Caudate nucleus (tissue), 63 donors: ENCODE measurements at places on chromosomes 5 and 9.

- no peak for DNase-seq
These were observed 465.3 kb upstream of the ARRDC3 start for GRCh38 chr5:91848453-91848852.

GRCh38 chr5:133404724-133405123, 207.6 kb downstream of the FSTL4 start:
- DNase-seq = no peak

GRCh38 chr9:129178568-129179382, 714 bp upstream of the IER5L start:
- DNase-seq = no peak

GRCh38 chr9:133054966-133055365, 6.8 kb upstream of the CEL start:
- no peak for DNase-seq

DNA sequence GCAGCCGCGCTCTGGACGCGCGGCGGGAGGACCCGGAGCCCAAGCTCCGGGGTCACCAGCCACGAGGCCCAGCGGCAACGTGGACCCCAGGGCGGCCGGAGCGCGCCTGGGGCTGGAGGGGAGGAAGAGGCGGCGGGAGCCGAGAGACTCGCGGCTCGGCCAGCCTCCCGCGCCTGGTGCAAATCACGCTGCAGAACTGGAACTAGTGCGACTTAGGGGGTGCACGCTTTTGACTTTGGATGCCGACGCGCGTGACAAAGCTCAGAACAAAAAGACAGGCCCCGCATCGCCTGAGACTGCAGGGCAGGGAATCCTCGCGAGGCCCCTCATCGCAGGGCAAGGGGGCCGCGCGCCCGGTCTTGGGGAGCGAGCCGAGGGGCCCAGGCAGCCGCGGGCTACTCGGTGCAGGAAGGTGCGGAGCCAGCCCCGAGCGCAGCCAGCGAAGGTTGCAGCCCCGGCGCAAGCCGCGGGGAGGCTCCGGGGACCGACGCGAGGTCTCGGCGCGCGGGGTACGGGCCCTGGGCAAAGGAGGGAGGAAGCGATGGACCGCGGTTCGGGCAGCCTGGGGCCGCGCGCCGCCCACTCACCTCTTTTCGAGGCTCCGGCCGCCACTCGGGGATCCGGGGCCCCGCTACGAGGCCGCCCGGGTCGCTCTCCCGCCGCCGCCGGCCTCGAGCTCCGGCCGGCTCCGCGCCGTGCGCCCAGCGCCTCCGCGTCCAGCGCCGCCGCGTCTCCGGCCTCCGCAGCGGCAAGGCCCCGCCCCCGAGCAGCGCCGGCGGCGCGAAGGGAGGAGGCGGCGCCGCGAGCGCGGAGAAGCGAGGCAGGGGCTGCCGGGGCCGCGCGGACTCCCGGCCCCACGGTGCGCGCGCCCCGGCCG, at the start of gene GOLM1:
GOLM1 (minus strand) TSS at position 735 of the 877 bp plus-strand sequence. CDS start 20,238 bp downstream, outside the sequence.
- peak; percentile 48 for DNase-seq

GRCh38 chr9:81108391-81108790, 581.0 kb downstream of the TLE1 start:
- no peak for DNase-seq

DNA sequence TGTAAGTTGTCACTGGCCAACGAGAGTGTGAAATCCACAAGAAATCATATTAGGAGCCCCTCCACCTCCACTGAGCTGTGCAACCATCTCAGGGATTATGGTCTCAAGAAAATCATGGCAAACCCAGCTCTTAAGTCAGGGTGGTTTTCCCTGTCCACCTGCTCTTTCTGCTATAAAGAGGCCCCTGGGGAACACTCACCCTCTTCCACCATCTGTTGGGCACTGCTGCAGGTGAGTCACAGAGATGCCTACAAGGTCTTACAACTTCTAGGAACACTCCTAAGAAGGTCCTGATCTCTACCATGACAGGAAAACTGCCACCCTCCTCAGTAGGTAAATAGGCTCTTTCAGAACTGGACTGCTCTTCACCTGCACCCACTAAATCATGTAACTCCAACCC, 61.8 kb downstream of the DRD1 start:
- no peak for DNase-seq

DNA sequence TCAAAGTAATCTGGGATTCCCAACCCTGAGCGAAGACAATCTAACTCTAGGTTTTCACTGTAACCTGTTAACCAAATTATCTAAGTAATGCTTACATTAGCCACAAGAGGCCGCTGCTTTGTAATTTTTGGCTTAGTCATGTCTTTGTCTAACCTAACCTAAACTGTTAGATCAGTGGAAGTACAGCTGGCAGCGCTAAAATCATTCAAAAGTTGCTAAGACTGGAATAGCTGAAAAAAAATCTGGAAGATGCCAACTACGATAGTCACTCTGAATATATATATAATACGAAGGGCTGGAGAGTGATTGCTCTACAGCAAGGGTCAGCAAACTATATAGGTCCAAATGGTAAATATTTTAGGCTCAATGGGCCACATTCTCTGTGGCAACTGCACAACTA, 60.2 kb downstream of the FBXO38 start:
- DNase-seq = no peak

DNA sequence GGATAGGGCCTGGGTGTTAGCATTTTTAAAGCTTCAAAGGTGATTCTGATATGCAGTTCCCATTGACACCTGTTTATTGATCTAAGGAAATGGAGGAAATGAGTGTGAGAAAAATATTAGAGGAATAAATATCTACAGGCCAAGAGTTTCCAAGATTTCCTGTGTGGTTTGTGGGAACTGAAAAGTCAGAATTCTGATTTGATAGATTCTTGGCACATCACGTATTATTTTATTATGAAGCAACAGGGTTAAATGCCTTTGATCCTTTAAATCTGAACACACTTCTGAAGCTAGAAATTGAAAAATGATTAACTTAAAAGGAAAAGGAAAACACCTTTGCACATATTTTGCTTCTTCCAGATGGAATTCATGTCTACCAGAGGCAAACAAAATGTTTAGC, 113.7 kb downstream of the CD180 start:
- DNase-seq = no peak

GRCh38 chr5:160029540-160030139, 20.7 kb downstream of the TTC1 start:
- DNase-seq = no peak

- DNase-seq = no peak
These were observed 51.2 kb downstream of the MRPS27 start for GRCh38 chr5:72268753-72269410.

DNA sequence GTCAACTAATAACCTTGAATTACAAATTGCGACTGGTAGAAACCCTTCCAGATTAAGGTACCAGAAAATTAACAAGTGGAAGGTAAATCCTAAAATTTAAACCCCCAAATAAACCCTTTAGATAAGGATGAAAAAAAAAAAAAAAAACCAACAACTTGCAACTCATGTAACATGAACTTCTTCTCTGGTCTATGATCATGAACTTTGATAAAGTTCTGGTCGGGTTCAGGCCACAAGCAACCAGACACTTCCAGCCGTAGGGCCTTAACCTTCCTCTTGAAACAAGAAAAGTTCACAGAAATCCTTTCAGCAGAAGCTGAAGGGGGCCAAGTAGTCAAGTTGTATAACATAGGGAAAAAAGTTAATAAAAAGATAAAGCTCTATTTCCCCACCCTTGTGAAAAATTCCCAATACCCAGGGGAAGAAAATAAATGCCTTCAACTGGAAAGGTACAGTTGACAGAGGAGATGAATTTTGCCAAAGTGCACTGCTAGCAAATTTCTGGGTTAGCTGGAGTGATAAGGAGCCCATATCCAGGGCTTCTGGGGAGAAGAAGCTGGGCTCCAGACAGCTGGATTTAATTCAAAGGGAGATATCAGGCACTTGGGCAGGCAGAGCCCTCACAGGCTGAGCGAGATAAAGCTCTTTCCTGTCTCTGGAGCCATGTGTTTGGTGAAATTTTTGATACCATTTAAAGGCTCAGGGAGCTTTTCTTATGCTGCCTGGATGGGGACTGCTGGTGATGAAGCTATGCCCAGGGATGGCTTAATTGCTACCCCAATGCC, 234.2 kb upstream of the PANK3 start:
- DNase-seq = no peak

DNA sequence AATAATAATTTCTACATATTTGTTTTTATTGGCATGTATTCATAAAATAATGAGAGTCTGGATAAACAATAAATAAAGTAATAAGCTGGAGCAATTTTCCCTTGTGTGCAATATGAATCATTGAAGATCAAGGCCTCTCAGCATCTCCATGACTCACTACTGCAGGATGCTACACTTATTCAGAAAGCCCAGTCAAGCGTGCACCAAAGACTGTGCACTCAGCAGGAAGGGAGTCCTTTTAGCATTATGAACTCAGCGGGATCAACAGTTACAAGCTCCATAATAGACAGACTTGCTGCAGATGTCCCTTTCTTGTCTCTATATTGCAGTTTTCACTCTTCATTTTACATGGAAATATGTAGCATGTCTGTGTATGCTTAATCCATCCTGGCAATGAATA, 485.3 kb downstream of the CDH9 start:
- DNase-seq = no peak

GRCh38 chr5:36724467-36725332, 118.3 kb downstream of the SLC1A3 start:
- no peak for DNase-seq

DNA sequence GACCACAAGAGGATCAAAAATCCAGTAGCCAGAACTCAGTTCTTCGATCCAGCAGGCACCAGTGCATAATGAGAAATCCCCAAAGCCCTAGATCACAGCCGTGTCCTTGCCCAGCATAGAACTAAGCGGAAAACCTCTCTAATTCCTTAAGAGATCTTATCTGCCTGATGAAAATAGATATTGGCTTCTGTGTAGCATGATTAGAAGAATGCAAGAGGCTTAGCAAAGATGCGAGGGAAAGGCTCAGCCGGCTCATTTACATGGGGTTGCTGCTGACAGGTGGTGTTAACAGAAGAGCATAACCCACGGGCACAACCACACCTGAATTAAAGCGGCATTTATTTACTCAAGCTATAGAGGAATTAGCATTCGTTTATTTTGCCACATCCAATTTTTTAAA, 400.0 kb upstream of the ADAMTS16 start:
- DNase-seq = no peak

DNA sequence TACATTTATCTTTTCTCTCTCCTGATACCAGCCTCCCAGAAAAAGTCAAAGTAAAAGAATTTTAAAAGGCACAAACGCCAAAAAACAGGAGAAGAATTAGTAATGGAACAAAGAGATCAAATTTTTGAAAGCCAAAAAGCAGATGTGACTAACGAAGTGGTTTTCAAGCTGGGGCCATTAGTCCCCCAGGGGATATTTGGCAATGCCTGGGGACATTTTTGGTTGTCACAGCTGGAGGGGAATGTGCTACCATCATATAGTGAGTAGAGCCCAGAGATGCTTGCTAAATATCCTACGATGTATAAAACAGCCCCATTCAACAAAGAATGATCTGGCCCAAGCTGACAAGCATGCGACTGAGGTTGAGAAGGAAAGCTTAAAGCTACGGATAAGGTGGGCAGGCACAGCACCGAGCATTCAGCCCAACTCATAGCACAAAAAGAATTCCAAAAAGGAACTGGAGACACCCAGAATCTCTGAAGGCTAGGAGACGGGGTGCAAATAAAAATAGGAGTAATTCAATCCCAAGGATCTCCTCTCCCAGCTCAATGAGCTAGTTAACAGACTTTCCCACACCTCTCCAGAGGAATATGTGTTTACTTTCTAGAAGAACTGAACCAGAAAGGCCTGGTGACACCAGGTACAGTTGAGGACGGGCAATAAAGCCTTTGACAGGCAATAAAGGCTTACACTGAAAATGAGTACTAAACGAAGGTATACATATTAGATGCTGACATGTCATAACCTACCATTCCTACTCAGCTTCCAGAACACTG, 269.0 kb downstream of the DENND1A start:
- DNase-seq = no peak

GRCh38 chr5:21893161-21893560, 960.0 kb downstream of the CDH12 start:
- DNase-seq = no peak

GRCh38 chr9:105171589-105171988, 72.9 kb upstream of the SLC44A1 start:
- DNase-seq = no peak

DNA sequence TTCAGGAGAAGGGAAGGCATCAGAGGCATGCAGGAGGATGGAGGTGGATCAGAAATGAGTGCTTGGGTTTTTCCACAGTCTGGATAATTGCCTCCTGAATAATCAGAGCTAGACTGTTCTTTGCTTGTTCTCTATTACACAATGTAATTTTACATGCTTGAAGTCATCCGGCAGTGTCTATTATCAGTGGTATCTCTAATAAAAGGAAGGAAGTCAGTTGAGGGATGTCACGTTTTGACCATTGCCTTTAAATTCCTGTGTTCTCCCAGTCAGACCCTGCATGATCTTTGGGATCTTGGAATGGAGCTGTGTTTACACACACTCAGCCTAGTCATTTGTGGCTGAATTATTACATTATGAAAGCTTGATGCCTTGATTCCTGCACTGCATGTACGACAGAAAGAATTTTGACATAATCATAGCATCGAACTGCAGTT, 91.0 kb downstream of the PDE8B start:
- DNase-seq = no peak

- no peak for DNase-seq
These were observed 87.1 kb downstream of the DIRAS2 start for GRCh38 chr9:90555351-90556057.

DNA sequence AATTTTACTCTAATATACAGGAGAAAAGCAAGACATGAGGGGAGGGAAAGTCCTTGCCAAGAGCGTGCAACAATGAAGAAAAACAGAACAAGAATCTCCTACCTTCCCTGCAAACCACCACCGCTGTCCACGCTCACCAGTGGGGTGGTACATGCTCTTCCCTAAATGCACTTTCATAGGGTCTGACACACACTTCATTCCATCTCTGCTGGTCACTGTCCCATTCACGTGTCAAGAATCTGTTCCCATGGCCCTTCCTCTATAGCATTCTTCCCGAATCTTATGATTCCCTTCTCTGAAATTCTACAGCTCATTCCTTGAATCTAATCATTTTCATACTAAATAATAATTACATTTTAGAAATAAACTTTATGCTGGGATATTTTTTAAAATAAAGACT, 11.4 kb upstream of the DNAH5 start:
- no peak for DNase-seq

GRCh38 chr5:83343299-83343698, 128.2 kb upstream of the VCAN start:
- no peak for DNase-seq

GRCh38 chr5:142115937-142116614, 7.5 kb downstream of the NDFIP1 start:
- DNase-seq = no peak

GRCh38 chr9:137430723-137431415, 7.7 kb downstream of the NOXA1 start:
- no peak for DNase-seq

DNA sequence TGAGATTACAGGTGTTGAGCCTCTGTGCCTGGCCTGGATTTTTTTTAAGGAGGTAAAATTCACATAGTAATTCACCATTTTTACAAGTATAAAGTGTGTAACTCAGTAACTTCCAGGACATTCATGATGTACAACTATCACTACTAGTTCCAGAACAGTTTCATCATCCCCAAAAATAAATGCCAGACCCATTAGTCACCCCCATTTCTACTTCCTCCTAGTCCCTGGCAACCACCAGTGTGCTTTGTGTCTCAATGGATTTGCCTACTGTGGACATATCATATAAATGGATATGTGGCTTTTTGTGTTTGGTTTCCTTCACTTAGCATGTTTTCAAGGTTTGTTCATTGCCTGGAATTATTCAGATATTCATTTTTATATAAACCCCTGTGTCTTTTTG, 72.5 kb upstream of the PANK3 start:
- DNase-seq = no peak

- no peak for DNase-seq
These were observed 796.5 kb downstream of the CDH12 start for GRCh38 chr5:22056601-22057000.
